ENCODE measurements at places on chromosomes 3 and 15.

DNA sequence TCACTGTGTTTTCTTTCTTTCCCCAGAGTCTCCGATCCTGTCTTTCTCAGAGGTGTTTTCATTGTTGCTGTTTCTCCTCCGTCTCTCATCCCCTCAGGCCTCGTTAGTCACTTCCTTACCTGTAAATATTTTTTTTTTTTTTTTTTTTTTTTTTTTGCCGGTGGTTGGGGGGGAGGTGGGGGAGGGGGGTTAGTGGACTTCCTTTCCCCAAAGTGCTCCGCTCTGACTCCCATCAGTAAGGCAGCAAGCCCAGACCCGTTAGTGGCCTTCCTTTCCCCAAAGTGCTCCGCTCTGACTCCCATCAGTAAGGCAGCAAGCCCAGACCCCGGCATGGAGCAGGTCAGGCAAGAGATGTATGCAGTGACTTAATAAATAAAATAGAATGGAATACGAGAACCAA lies 97.1 kb upstream of the TNFAIP8L3 start:
- no peak for DNase-seq

DNA sequence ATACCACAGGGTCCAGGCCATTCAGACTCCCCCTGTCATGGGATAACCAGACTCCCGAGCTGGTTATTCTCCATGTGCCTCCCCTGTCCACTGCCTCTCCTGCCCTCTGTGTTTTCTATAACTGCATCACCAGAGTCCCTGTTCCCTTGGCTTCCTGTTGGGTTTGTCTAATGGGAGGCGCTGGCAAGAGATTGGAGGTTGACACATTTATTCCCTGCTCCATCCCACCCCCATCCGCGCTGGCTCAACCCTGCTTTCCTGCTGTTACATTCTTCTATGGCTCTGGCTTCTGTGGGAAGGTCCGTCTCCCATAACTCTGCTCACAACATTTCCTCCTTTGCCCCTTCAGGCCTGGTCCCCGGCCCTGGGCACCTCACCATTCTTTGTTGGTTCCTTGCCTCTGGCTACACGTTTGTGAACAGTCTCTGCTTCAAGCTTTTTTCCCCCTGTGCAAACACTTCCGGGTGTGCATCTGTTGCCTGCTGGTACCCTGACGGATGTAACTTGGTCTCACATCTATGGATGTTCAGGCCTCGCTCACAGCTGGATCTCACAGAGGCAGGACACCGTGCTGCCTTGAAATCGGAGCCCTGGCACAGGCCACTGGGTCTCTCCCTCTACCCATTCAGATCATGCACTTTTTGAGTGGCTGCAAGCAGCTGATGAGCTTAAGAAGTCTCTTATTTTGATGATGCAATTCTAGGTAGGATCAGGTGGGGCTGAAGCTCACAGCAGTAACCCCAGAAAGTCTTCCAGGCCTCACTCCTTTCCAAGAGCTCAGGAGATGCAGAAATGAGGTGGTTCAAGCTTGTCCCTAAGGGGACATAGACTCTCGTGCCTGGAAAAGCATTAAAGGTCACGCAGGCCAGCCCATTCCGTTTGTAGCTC lies 68.6 kb upstream of the ATP13A3 start:
- DNase-seq = no peak

- no peak for DNase-seq
Measured at GRCh38 chr3:79154865-79155264, 612.9 kb downstream of the ROBO1 start.

DNA sequence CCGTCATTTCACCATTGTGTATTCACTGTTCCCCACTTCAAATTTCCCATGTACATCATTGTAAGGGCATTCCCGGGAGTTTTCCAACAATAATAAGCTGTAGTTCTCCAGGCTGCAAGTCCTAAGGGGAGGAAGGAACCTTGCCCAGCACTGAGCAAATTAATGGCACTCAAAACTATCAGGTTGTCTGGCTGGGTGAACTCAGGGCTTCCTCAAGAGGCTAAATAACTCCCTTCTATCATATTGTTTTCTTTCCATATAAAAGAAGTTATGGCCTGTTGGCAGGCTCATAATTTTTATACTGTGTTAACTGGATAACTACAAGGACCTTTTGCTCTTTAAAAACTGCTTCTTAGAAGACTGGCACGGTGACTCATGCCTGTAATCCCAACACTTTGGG lies 71.4 kb downstream of the SEMA6D start:
- no peak for DNase-seq

- no peak for DNase-seq
Measured at GRCh38 chr15:66100761-66101160, 152.8 kb downstream of the MEGF11 start.

- peak; percentile 30 for DNase-seq
Measured at GRCh38 chr3:51967384-51968169, at the start of gene PCBP4. PCBP4 (minus strand) TSS chr3:51967454; CDS start chr3:51961240, 6,214 bp downstream.
